ENCODE measurements at places on chromosomes 7 and 10.

- DNase-seq, result no peak
These were observed 3.8 kb upstream of the DDX50 start for GRCh38 chr10:68897336-68897741.

DNA sequence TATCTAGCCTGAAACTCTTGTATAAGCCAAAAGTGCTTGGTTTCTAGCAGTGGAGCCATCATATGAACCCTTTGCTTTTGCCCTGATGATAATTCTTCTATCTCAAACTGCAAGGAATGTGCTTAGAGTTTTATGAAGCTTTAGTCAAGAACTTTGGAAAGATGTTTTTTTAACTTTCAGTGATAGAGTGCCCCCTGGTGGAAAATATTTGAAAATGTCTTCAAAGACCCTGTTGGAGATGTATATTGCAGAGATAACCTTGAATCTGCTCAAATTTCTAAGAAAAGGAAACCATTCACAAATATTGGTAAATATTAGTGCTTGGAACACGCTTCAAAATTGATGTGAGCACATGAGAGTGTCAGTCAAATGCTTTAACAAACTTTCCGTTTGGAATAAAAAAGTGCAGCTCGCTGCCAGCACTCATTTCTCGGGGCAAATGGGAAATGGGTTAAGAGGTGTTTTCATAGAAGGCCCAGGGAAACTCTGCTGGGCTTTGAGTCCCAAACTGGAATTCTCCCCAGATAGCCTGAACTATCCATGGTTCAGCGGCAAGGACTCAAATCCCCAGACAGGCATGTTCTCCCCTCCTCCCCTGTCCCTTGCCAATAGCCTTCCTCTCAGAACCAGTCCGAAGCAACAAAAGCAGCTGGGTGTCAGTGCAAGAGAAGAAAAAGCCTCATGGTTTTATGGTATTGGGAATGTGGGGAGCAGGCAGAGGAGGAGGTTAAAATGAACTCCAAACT is 129.3 kb downstream of the MYOF start:
- DNase-seq, result no peak

DNA sequence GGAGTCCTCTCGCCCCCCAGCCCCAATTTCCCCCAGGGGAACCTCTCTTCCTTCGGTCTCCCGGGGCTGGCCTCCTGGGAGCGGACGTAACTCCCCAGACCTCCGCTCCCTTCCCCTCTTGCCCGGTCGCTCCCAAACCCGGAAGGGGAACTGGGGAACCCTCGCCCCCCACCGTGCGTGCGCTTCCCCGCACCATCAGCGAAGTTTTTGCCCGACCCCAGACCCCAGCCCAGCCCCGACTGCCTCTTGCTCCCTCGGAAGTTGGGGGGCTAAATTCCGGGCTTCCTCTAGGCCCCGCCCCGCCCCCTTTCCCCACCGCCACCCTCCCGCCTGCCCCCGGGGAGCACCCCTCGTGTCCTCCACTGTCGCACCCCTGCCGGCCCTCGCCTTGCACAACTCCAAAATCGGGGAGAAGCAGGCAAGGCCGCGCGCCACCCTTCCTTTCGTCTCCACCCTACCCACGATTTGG is 436 bp downstream of the GNB2 start:
- DNase-seq, result no peak

DNA sequence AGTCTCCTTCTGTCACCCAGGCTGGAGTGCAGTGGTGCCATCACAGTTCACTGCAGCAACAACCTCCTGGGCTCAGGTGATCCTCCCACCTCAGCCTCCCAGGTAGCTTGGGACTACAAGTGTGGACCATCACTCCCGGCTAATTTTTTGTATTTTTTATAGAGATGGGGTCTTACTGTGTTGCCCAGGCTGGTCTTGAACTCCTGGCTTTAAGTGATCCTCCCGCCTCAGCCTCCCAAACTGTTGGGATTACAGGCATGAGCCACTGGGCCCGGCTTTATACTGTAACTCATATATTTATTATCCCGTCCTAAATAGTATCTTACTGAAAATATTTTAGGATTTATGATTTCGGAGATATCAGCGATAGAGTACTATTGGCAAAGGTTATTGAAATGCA is 10.9 kb downstream of the EIF4H start:
- DNase-seq, result no peak

- no peak for DNase-seq
These were observed 11.9 kb upstream of the NDUFA5 start for GRCh38 chr7:123569352-123570010.

DNA sequence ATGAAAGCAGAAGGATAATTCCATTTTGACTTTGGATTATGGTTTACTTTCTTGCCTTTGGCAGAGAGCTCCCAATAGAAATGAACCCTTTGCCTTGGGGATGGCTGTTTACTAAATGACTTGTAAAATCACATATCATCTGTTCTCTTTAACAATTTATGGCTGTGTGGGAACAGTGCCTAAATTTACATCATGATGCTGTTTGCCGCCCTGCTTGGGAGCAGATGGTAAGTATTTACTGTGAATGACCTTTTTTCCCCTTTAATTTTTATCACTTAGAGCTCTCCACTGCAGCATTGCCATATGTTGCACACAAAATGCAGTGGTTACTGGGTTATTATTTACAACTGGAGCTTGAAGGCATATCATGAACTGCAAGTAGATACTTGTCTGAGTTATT is 13.4 kb downstream of the HEPACAM2 start:
- no peak for DNase-seq

DNA sequence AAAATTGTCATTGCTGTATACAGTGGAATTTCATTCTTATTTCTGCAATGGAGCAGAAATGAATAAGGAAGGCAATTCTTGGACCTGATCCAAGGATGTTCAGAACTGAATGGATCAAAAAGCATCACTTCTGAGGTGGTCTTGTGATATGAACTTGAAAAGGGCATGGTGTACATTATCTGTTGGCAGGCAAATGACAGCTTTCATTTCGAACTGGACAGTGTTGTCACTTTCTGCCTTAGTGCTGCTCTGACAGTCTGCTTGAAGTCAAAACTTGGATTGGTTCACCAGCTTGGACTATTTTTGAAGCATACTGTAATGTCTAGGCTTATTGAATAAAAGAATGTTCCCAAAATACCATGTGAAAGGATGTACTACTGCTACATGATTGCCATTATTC is 52.0 kb downstream of the VCL start:
- DNase-seq, result no peak

GRCh38 chr10:64771253-64772050 is 1250.3 kb downstream of the REEP3 start:
- no peak for DNase-seq

Measured in CMK (cell line).